ENCODE measurements at places on chromosomes 1 and 21. TPM values are rescaled to one million over a fixed set of nuclear protein-coding genes. Genes with fewer than 3 reads are reported as not detected.

- no peaks in the 10 kb centered on the region for H3K4me1 ChIP-seq
- no peak for DNase-seq
- H3K27ac ChIP-seq = no peak overlapping the region
- H3K36me3 ChIP-seq = no peaks in the 10 kb centered on the region
Observed at GRCh38 chr21:40335704-40336103, 468.5 kb downstream of the PCP4 start.

- no peaks in the 10 kb centered on the region for H3K4me1 ChIP-seq
- no peak overlapping the region for H3K4me3 ChIP-seq
- no peaks in the 10 kb centered on the region for H3K27me3 ChIP-seq
Observed at GRCh38 chr1:7483634-7484383, 287.3 kb upstream of the VAMP3 start.

- H3K4me1 ChIP-seq = no peaks in the 10 kb centered on the region
- no peaks in the 10 kb centered on the region for H3K36me3 ChIP-seq
- no peak overlapping the region for H3K27ac ChIP-seq
- DNase-seq = no peak
- H3K4me3 ChIP-seq = no peak overlapping the region
Observed at GRCh38 chr1:61428146-61428545, 296.8 kb downstream of the TM2D1 start.

The UBASH3A gene
- 101 TPM for total RNA-seq

DNA sequence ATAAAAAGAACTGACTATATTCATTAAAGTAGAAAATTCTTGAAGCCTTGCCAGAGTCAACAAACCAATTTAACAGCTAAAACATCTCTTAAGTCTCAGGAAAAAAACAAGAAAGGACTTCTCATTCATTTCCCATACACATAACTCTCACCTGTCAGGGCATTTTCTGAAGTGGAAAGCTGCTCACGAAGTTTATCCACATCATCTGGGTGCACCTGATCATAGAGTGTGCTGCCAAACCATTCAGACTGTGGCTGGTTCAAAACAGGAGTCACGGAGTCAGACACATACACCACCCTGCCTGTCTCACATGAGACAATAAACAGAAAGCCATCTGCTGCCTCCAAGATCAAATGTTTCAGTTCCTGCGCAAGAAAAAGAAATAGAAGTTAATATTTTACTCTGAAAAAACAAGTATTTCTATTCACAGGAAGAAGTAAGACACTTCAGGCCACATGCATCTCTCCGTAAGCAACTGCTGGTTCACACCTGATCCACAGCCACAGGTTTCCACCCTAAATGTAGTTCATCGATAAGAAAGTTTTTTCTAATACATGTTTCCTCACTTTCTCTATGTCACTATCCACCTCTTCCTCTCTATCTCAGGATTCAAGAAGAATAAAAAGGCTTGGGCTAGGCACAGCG lies 28.2 kb upstream of the CTSK start:
- no peaks in the 10 kb centered on the region for H3K27me3 ChIP-seq
- DNase-seq = no peak
- peaks cover 4% of the 10 kb centered on the region for H3K36me3 ChIP-seq
- no peak overlapping the region for H3K27ac ChIP-seq
- H3K4me3 ChIP-seq = no peak overlapping the region
- H3K4me1 ChIP-seq = no peaks in the 10 kb centered on the region

DNA sequence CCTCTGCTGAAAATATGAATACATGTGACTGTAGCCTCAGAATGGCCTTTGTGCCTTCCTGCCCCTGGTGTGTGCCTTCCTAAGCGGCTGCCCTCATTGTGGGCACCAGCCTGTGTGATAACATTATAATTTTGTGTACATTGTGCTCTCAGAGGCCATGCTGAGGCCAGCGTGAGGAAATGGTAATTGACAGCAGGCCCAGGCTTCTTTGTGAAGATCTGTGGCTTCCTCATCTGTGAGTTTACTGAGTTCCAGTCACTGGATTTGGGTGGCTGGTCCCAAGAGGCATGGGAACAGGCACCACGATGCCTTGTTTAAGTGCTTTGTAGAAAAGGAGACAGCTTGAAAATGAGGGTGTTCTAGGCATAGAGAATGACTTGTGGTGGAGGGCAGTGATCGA lies 389.3 kb downstream of the OMA1 start:
- H3K4me3 ChIP-seq = no peak overlapping the region
- no peaks in the 10 kb centered on the region for H3K27me3 ChIP-seq
- DNase-seq = no peak
- no peak overlapping the region for H3K27ac ChIP-seq
- no peaks in the 10 kb centered on the region for H3K4me1 ChIP-seq
- H3K36me3 ChIP-seq = no peaks in the 10 kb centered on the region

GRCh38 chr1:92291372-92291999 lies 7.3 kb downstream of the GLMN start:
- H3K4me3 ChIP-seq = no peak overlapping the region
- H3K36me3 ChIP-seq = no peaks in the 10 kb centered on the region
- no peak overlapping the region for H3K27ac ChIP-seq
- no peak for DNase-seq

The KRTAP13-2 gene
- not detected for total RNA-seq

DNA sequence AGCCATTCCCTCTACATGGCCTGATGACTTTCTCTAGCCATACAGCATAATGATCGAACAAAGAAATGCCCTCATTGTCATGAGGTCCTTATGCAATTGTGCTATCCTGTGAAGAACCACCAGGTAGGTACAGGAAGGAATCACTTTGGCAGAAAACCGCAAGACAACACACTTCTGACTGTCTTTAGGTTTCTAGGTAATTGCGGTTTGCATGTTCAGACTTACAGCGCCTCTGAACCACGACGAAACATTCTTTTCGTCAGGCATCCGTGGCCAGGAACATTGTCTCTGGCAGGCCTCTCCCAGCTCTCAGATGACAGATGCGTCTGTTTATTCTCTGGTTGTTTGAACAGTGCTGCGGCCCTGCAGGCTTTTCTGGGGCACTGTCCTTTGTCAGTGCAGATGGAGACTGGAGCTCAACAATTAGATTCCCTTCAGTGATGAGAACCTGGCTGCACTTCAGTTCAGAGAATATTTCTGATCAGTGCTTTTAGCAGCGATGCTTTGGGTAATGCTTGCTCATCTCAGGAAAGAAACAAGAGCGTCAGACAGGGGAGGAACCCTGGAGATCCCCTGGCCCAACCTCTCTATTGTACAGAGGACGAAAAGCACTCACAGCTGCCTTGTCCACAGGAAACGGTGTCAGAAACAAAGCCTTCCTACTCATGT lies 63.4 kb downstream of the B3GALT5 start:
- no peaks in the 10 kb centered on the region for H3K27me3 ChIP-seq
- no peak overlapping the region for H3K27ac ChIP-seq
- no peak for DNase-seq
- no peak overlapping the region for H3K4me3 ChIP-seq
- H3K4me1 ChIP-seq = no peaks in the 10 kb centered on the region
- no peaks in the 10 kb centered on the region for H3K36me3 ChIP-seq

DNA sequence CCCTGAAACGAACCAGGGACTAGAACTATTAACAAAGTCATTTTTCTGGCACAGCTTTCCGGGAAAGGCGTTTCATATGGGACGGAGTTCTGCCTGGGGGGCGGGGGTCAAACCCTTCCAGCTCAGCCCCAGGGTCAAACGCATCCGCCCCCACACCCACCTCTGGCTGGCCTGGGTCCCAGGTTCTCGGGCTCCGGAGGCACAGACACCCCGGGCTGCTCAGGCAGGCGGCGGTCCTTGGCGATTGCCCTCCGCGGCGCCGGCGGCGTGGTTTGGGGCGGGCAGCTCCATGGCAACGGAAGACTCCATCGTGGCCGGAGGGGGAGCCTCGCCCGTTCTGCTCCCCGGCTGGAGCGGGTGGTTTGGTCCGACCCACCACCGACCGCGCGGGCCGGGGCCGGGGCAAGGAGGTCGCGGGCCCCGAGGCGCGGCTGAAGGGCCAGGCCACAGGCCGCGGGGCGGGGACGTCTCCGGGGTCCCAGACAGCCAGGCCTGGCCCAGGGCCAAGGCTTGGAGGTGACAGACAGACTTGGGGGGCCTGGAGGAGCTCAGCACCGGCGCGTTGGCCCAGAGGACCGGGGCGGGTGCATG lies at the start of gene CFAP74:
CFAP74 (minus strand) TSS at position 246 of the 591 bp plus-strand sequence. CDS start 12,830 bp downstream, outside the sequence.
- H3K4me1 ChIP-seq = no peaks in the 10 kb centered on the region
- H3K36me3 ChIP-seq = no peaks in the 10 kb centered on the region
- no peaks in the 10 kb centered on the region for H3K27me3 ChIP-seq
- H3K27ac ChIP-seq = no peak within 1 kb of the TSS
- H3K4me3 ChIP-seq = no peak within 1 kb of the TSS
- no peak for DNase-seq

- no peak overlapping the region for H3K27ac ChIP-seq
- no peak overlapping the region for H3K4me3 ChIP-seq
- no peaks in the 10 kb centered on the region for H3K36me3 ChIP-seq
- peaks cover 41% of the 10 kb centered on the region for H3K4me1 ChIP-seq
- no peaks in the 10 kb centered on the region for H3K27me3 ChIP-seq
Observed at GRCh38 chr1:234969581-234970400, 158.8 kb downstream of the TOMM20 start.

DNA sequence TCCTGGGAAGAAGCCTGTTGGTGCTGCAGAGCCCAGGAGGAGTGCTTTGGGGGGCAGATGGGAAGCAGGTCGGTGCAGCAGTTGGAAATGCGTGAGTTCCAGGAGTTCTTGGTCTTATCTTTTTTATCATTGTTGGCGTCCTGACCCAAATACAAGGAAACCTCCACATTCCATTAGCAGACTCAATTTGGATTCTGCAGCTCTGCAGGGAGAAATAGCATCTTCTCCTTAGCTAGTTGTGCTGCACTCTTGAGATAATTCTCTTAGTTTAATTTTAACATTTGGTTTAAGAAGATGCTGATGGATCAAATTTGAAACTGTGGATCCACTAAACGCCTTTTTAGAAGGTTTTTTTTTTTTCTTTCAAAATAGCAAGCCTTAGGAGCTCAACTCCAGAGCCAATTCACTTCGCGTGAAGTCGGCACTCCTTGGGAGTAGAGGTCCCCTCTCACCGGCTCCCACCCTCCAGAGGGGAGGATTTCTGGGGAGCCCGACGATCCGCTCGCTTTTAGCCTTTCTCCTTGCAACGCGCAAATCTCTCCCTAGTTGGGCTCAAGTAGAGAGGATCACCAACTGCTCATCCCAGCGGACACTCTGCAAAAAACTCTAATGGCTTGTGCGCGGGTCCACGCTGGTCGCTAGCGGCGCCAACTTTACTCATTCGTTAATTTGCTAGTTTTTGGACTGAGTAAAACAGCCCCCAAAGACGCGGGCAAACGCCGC lies 1.3 kb downstream of the PLD5 start:
- H3K27ac ChIP-seq = no peak overlapping the region
- H3K4me1 ChIP-seq = no peaks in the 10 kb centered on the region
- DNase-seq = no peak
- H3K36me3 ChIP-seq = no peaks in the 10 kb centered on the region
- no peak overlapping the region for H3K4me3 ChIP-seq

The MRPL9 gene
- total RNA-seq = 133 TPM

DNA sequence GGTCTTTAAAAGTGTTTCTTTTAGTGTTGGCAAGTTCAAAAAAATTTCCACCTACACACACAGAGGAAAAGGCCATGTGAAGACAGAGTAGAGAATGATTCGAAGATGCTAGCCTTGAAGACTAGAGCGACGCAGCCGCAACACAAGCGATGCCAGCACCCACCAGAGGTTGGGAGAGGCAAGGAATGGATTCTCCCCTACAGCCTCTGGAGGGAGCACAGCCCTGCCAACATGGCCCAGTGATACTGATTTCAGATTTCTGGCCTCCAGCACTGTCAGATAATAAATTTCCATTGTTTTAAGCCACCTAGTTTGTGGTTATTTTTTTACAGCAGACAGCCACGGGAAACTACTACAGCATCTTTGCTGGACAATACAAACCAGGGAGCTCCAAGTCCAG lies 6.9 kb upstream of the ADAR start:
- no peaks in the 10 kb centered on the region for H3K36me3 ChIP-seq
- H3K27me3 ChIP-seq = no peaks in the 10 kb centered on the region
- DNase-seq = no peak
- no peak overlapping the region for H3K27ac ChIP-seq

- H3K27ac ChIP-seq = no peak overlapping the region
- no peak overlapping the region for H3K4me3 ChIP-seq
- H3K4me1 ChIP-seq = peaks cover 10% of the 10 kb centered on the region
- no peaks in the 10 kb centered on the region for H3K36me3 ChIP-seq
- DNase-seq = peak; percentile 66
Observed at GRCh38 chr1:2543543-2544092, 12.6 kb upstream of the TNFRSF14 start.

GRCh38 chr1:91997607-91998195 lies 32.1 kb upstream of the EPHX4 start:
- no peaks in the 10 kb centered on the region for H3K4me1 ChIP-seq
- H3K36me3 ChIP-seq = no peaks in the 10 kb centered on the region
- H3K27me3 ChIP-seq = no peaks in the 10 kb centered on the region
- no peak overlapping the region for H3K4me3 ChIP-seq
- no peak overlapping the region for H3K27ac ChIP-seq
- DNase-seq = peak; percentile 30

- DNase-seq = no peak
- no peaks in the 10 kb centered on the region for H3K4me1 ChIP-seq
- H3K4me3 ChIP-seq = no peak overlapping the region
- no peak overlapping the region for H3K27ac ChIP-seq
Observed at GRCh38 chr1:233919786-233920185, 15.3 kb downstream of the SLC35F3 start.

- no peaks in the 10 kb centered on the region for H3K27me3 ChIP-seq
- H3K4me1 ChIP-seq = no peaks in the 10 kb centered on the region
- H3K4me3 ChIP-seq = no peak overlapping the region
- no peak overlapping the region for H3K27ac ChIP-seq
- no peak for DNase-seq
Observed at GRCh38 chr1:223486366-223486765, 93.2 kb downstream of the CCDC185 start.

DNA sequence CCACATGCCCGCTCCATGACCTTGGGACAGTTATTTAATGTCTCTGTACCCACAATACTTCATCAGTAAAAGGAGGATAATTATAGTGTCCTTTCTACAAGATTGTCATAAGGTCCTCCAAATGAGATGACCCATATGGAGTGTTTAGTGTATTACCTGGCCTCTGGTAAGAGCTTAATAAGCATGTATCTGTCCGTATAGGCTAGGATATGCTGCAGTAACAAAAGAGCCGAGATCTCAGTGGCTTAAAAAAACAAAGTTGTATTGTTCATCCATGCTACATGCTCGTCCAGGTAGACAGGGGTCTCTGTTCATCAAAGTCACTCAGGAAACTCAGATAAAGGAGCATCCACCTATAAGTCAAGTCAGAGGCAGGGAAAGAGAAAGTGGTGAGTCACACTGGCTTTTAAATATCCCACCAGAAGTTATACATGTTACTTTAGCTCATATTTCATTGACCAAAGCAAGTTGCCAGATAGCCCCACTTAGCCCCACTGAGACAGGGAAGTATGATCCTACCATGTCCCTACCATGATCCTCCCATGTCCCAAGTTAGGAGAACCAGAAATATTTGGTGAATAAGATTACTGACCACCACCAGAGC lies 53.0 kb upstream of the KAZN start:
- DNase-seq = no peak
- no peak overlapping the region for H3K4me3 ChIP-seq
- no peaks in the 10 kb centered on the region for H3K27me3 ChIP-seq
- no peak overlapping the region for H3K27ac ChIP-seq
- no peaks in the 10 kb centered on the region for H3K4me1 ChIP-seq

The KLF17 gene
- total RNA-seq = not detected

The CYP4Z1 gene
- total RNA-seq = not detected

The NRIP1 gene
- 42.6 TPM for total RNA-seq

- H3K4me1 ChIP-seq = no peaks in the 10 kb centered on the region
- H3K36me3 ChIP-seq = no peaks in the 10 kb centered on the region
- peak; percentile 1 for DNase-seq
Observed at GRCh38 chr1:51044834-51045233, 57.2 kb upstream of the C1orf185 start.

GRCh38 chr1:80310703-80311245 lies 1304.2 kb upstream of the ADGRL4 start:
- no peak for DNase-seq
- H3K36me3 ChIP-seq = no peaks in the 10 kb centered on the region
- H3K4me1 ChIP-seq = no peaks in the 10 kb centered on the region
- no peak overlapping the region for H3K4me3 ChIP-seq
- H3K27ac ChIP-seq = no peak overlapping the region

The CYP4A11 gene
- not detected for total RNA-seq

Measured in naive thymus-derived CD4-positive, alpha-beta T cell (primary cell).